PC-3 (cell line): ENCODE measurements at places on chromosomes 11 and 22. TPM values are rescaled to one million over a fixed set of nuclear protein-coding genes. Genes with fewer than 3 reads are reported as not detected.

BIRC3 gene
- total RNA-seq, result 3.9 and 4.2 TPM in 2 replicates

FAT3 gene
- not detected in 2 replicates for total RNA-seq

SCUBE2 gene
- total RNA-seq, result 0.18 TPM in 1 of 2 replicates, not detected in the other

OSBP2 gene
- total RNA-seq, result 10.2 and 15.1 TPM in 2 replicates

MS4A6A gene
- total RNA-seq, result not detected in 2 replicates

PTPMT1 gene
- total RNA-seq, result 167 and 212 TPM in 2 replicates

IGLL1 gene
- not detected in 2 replicates for total RNA-seq

GRCh38 chr11:103364687-103365086 is 255.5 kb downstream of the DYNC2H1 start:
- no peaks in the 10 kb centered on the region for H3K27me3 ChIP-seq
- H3K4me3 ChIP-seq, result no peak overlapping the region
- no peaks in the 10 kb centered on the region for H3K4me1 ChIP-seq
- no peaks in the 10 kb centered on the region for H3K36me3 ChIP-seq
- no peak overlapping the region for H3K27ac ChIP-seq

- H3K27me3 ChIP-seq, result no peaks in the 10 kb centered on the region
- H3K4me1 ChIP-seq, result no peaks in the 10 kb centered on the region; the same call in 1 of the 2 replicates
- H3K36me3 ChIP-seq, result peaks cover 11% of the 10 kb centered on the region; the same call in 1 of the 2 replicates
- no peak overlapping the region for H3K27ac ChIP-seq
- no peak overlapping the region for H3K4me3 ChIP-seq
Observed at GRCh38 chr11:2655834-2656622, 43.8 kb downstream of the KCNQ1OT1 start.

DNA sequence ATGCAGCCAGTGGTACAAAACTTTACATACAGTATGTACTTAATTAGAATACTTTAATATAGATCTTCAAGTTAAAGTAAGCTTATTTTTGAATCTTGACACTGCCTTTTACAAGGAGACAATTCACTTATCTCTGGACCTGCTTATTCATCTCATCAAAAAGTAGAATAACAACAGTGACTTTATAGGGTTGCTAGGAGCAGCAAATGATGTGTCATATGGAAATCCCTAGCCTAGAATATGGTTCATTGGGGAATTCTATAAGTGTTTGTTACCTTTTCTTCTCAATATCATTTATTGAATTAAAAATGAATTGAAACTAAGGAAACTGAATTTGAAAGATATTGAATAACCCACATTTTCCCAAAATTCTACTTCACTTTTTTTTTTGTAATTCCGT is 45.0 kb upstream of the FIBIN start:
- DNase-seq, result no peak
- no peaks in the 10 kb centered on the region for H3K27me3 ChIP-seq
- H3K4me3 ChIP-seq, result no peak overlapping the region
- H3K36me3 ChIP-seq, result no peaks in the 10 kb centered on the region
- H3K4me1 ChIP-seq, result no peaks in the 10 kb centered on the region

- H3K27ac ChIP-seq, result no peak overlapping the region
- no peaks in the 10 kb centered on the region for H3K27me3 ChIP-seq
- no peak for DNase-seq
- H3K4me3 ChIP-seq, result no peak overlapping the region
Observed at GRCh38 chr11:15117751-15118150, 3.0 kb downstream of the INSC start.

DNA sequence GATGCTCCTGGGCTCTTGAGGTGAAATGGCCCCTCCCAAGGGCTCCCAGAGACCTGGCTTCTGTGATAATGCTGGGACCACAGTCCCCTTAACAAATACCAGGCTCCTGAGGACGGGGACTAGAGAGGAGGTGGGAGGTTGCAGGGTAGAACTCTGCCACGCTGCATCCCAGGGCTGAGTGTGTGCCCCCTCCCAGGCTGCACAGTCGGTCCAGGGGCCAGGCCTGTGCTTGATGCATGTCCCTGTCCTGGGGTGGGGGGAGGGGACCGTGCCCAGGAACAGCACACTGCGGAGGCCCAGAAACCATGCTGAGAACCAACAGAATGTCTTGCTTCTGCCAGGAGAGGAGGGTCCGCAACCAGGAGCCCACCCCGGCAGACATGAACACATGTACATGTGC is 9.3 kb downstream of the CSF2RB start:
- H3K36me3 ChIP-seq, result no peaks in the 10 kb centered on the region
- peaks cover 5% of the 10 kb centered on the region; the same call in 1 of the 2 replicates for H3K27me3 ChIP-seq

- H3K27ac ChIP-seq, result no peak overlapping the region
- DNase-seq, result no peak
- H3K4me1 ChIP-seq, result no peaks in the 10 kb centered on the region
Observed at GRCh38 chr11:95435192-95435591, 204.2 kb upstream of the SESN3 start.

- H3K27me3 ChIP-seq, result no peaks in the 10 kb centered on the region
- peaks cover 4% of the 10 kb centered on the region; the same call in 1 of the 2 replicates for H3K36me3 ChIP-seq
- H3K4me1 ChIP-seq, result no peaks in the 10 kb centered on the region
- H3K4me3 ChIP-seq, result no peak overlapping the region
Observed at GRCh38 chr11:71059662-71060061, 192.7 kb downstream of the SHANK2 start.

- H3K4me1 ChIP-seq, result peaks cover 8% of the 10 kb centered on the region; the same call in 1 of the 2 replicates
- no peak overlapping the region for H3K27ac ChIP-seq
- no peaks in the 10 kb centered on the region for H3K36me3 ChIP-seq
Observed at GRCh38 chr11:8356721-8357504, 93.2 kb upstream of the LMO1 start.

GRCh38 chr22:30420347-30421125 is 5.0 kb upstream of the MTFP1 start:
- peak overlapping the region; percentile 95 for H3K27ac ChIP-seq
- H3K36me3 ChIP-seq, result peaks cover 26% of the 10 kb centered on the region
- peaks cover 46% of the 10 kb centered on the region for H3K4me1 ChIP-seq
- H3K4me3 ChIP-seq, result peak overlapping the region; percentile 20; the same call in 1 of the 2 replicates
- peak; percentile 59 for DNase-seq

GRCh38 chr11:112128483-112129121 is 35.3 kb downstream of the IL18 start:
- H3K27ac ChIP-seq, result peak overlapping the region; percentile 67
- no peak overlapping the region for H3K4me3 ChIP-seq
- no peaks in the 10 kb centered on the region for H3K36me3 ChIP-seq
- no peaks in the 10 kb centered on the region for H3K27me3 ChIP-seq
- peaks cover 13% of the 10 kb centered on the region for H3K4me1 ChIP-seq

GRCh38 chr22:29813563-29813962 is 24.5 kb downstream of the ASCC2 start:
- peak overlapping the region; percentile 39 for H3K27ac ChIP-seq
- H3K36me3 ChIP-seq, result peaks cover 14% of the 10 kb centered on the region
- H3K4me1 ChIP-seq, result peaks cover 29% of the 10 kb centered on the region
- DNase-seq, result peak; percentile 55
- H3K27me3 ChIP-seq, result no peaks in the 10 kb centered on the region

DNA sequence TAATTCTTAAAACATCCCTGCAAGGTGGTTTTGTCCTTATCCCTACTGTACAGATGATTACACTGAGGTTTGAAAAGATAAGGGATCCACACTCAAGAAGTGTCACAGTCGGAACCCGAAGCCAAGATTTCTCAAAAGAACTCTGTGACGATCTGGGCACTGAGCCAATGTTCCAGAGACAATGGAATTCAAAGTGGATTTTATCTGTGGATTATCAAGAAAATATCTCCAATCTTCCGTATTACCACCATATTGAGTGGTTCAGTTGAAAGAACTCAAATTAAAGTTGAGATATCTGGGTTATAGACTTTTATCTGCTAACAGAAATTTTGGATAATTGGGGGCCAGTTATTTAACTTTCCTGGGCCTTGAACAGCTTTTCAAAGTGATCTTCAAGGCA is 100.0 kb upstream of the GRAMD1B start:
- no peaks in the 10 kb centered on the region for H3K36me3 ChIP-seq
- DNase-seq, result no peak
- H3K4me1 ChIP-seq, result no peaks in the 10 kb centered on the region
- peaks cover 19% of the 10 kb centered on the region for H3K27me3 ChIP-seq

DNA sequence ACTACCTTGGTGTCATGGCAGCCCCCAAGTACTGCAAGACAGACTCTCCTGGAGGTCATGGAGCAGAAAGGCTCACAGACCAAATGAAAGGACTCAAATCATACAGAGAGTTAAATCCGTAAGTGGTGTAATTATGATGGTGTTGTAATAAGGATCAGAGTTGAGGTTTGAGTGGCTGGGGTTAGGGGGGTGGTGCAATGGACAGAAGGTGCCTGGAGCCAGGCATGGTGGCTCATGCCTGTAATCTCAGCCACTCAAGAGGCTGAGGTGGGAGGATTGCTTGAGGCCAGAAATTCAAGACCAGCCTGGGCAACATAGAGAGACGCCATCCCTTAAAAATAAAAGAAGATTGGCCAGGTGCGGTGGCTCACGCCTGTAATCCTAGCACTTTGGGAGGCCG is 18.7 kb downstream of the ART5 start:
- H3K27me3 ChIP-seq, result no peaks in the 10 kb centered on the region
- no peak overlapping the region for H3K4me3 ChIP-seq
- no peaks in the 10 kb centered on the region for H3K36me3 ChIP-seq
- DNase-seq, result no peak

DNA sequence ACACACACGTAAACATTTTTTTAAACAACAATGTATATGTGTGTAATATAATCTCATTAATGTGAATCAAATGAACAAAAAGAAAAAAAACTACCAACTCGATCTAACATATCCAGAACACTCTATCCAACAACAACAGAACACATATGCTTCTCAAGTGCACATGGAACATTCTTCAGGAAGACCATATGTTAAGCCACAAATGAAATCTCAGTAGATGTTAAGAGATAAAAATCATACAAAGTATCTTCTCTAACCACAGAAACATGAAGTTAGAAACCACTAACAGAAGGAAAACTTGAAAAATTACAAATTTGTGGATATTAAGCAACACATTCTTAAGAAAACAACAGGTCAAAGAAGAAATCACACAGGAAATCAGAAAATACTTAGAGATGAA is 25.5 kb upstream of the TMEM45B start:
- H3K27ac ChIP-seq, result no peak overlapping the region
- peaks cover 2% of the 10 kb centered on the region; the same call in 1 of the 2 replicates for H3K36me3 ChIP-seq
- no peak overlapping the region for H3K4me3 ChIP-seq
- H3K27me3 ChIP-seq, result no peaks in the 10 kb centered on the region
- peaks cover 36% of the 10 kb centered on the region for H3K4me1 ChIP-seq

DNA sequence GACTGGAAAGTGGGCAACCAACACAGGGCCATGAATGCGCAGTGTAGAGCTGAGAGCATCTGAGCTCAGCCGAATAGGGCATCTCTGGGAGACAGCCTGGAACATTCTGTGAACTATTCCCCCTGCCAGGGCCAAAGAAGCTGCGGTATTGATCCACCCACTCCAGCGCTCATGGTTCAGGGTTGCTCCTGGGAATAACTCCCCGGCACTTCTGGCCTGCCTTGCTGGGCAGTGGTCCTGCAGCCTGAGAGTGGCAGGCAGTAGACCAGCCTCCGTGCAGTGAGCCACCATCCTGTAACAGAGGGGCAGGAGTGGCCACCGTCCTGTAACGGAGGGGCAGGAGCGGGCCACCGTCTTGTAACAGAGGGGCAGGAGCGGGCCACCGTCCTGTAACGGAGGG is 12.2 kb downstream of the TMPRSS6 start:
- DNase-seq, result no peak
- no peak overlapping the region for H3K4me3 ChIP-seq
- no peaks in the 10 kb centered on the region for H3K4me1 ChIP-seq

DNA sequence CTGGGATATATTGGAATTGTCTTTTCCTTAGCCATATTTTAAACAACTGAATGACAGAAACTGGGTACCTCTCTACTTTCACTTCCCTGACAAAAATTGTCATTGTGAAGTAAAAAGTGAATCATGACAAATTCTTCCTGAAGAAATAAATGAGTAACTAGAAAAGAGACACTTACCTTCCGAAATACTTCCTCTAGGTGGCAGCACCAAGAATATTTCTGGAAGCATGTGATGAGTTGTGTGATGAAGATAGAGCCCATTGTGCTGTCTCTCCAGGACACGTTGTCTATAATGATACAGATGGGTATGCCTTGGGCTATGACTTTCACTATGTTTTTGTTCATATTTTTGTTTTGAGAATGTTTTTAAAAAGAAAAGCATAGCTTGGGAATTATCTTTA is 21.5 kb downstream of the CASP4 start:
- peak; percentile 87 for DNase-seq
- no peak overlapping the region for H3K27ac ChIP-seq
- no peaks in the 10 kb centered on the region for H3K4me1 ChIP-seq
- H3K27me3 ChIP-seq, result no peaks in the 10 kb centered on the region
- H3K36me3 ChIP-seq, result peaks cover 7% of the 10 kb centered on the region; the same call in 1 of the 2 replicates
- H3K4me3 ChIP-seq, result no peak overlapping the region
